ENCODE measurements at places on chromosomes 3 and 15.

DNA sequence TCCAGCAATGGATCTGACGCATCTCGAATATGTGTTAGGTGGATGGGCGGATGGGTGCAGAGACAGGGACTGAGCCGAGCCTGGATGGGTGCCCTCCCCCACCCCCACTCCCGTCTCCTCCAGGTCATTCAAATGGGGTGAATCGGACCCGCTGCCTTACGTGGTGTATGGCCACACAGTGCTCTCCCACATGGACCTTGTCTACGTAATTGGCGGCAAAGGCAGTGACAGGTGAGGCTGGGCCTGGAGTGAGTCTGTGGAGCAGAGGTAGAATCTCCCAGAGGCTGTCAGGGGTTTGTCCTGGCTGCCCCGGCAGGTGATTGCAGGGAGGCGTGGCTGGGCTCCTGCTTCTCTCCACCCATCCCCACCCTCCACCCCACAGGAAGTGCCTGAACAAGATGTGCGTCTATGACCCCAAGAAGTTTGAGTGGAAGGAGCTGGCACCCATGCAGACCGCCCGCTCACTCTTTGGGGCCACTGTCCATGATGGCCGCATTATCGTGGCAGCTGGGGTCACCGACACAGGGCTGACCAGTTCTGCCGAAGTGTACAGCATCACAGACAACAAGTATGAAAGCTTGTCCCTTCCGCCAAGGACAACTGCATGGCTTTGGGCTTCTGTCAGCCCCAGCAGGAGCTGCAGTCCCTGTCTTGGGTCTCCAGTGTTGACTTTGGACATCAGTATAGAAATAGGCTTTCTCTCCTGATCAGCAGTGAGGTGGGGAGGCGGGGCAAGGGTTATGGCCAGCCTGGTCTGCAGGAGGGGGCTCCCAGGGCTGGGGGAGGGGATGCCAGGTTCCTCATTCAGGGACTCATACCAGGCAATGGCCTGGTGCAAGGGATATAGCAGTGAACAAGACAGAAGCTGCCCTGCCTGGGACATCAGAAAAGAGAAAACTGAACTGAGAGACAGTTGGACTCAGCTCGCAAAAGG, 3.4 kb downstream of the KLHL40 start:
- DNase-seq, result no peak

DNA sequence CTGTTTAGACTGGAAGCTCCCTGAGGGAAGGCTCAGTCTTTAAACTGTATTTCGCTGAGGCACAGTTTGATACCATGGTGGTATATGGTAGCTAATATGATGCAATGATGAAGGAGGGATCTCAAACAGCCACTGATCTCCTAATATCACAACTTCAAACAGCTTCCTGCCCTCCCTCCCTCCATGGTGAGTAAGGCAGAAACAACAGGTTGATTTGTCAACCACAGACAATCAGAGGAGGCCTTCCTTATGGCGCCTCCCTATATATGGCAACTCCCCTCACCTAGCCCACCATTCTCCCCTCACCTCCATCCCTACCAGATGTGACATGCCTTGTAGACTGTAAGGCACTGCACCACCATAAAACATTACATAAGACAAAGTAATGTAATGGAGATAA, 316.5 kb upstream of the ICE2 start:
- no peak for DNase-seq

DNA sequence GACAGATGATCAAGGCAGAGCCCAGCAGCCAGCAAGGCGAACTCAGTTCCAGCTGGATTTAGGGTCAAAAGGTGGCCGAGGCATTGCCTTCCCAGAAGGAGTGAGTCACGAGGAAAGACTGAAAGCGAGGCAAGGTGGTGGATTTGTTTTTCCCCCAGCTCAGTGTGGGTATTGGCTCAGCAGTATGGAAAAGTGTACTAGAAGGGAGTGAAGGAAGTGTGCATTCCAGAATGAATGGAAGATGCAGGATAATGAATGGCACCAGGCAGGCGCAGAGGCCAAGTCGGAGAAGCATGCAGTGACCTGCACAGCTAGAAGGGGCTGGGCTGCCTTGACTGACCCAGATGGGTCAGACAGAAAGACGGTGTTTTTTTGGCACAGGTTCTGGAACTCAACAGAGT, 46.3 kb downstream of the FOXP1 start:
- no peak for DNase-seq

GRCh38 chr3:180382638-180383180, 219.3 kb upstream of the TTC14 start:
- DNase-seq, result no peak

DNA sequence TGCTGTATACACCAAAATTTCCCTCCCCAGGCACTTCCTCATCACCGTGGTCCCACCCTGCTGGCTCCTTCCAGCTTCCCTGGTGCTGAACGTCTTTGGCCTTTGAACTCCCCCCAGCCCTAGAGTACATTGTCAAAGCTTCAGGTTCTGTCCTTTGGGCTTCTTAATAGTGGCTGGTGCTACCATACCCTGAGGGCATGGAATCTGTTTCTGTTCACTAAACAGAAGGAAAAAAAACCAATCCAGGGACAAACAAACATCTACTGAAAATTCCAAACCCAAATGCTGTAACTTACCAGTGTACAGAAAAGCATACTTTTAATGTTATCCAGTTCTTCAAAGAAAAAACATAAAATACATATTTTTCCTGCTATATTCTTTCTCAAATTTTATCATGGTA, 148.7 kb downstream of the MYLK start:
- no peak for DNase-seq
